ENCODE measurements at places on chromosomes 13 and 19. TPM values are rescaled to one million over a fixed set of nuclear protein-coding genes. Genes with fewer than 3 reads are reported as not detected.

The FGF9 gene
- 10.9 TPM for polyA plus RNA-seq

The ERVV-1 gene
- polyA plus RNA-seq: not detected

- no peak for DNase-seq
Observed at GRCh38 chr19:7115721-7116120, 46.2 kb downstream of the ZNF557 start.

DNA sequence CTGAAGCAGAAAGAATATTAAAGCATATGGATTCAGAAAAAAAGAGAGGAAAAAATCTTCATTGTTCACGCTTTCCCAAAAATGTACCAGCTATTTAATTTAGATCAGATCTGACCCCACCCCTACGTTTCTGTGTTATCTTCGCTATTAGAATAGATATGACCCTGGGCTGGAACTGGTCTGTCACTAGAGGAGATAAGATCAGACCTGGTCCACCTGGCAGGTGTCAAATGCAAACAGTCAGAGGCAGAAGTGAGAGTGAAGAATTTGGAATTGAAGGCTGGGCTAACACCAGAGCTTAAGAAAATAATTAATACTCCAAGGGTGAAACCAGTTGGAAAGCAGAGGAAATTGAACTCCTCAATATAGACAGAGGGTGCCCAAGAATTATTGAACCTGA, 30.0 kb upstream of the MBNL2 start:
- no peak for DNase-seq

DNA sequence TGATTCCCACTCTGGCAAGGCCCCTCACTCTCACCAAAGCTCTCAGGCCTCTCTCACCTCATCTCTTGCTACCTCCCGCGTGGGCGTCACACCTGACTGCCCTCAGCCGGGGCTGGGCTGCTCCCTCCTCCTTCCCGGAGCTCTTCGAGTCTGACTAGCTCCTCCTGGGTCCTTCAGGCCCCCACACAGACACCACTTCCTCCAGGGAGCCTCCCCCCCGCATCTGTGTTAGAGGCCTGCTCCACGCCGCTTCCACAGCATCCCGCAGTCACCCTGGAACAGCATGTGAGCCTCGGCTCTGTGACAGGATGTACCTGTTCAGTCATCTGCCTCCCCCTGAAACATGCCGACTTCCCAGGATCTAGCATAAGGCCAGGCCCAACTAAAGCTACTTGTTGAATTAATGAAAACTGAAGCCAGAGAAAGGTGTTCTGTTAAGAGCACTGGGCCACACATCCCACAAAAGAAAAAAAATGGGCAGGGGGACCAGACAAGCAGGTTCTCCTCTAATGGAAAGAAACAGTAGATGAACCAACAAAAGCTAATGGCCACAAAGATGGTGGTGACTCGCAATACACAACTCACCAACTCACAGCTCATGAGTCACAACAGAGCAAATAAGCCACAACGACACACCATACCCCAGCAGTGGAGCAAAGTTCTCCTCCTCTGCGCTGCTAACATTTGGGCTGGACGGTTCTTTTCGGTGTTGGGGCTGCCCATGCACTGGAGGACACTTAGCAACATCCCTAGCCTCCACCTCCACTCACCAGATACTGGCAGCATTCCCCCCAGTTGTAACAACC, 3.0 kb downstream of the PPP6R1 start:
- no peak for DNase-seq

DNA sequence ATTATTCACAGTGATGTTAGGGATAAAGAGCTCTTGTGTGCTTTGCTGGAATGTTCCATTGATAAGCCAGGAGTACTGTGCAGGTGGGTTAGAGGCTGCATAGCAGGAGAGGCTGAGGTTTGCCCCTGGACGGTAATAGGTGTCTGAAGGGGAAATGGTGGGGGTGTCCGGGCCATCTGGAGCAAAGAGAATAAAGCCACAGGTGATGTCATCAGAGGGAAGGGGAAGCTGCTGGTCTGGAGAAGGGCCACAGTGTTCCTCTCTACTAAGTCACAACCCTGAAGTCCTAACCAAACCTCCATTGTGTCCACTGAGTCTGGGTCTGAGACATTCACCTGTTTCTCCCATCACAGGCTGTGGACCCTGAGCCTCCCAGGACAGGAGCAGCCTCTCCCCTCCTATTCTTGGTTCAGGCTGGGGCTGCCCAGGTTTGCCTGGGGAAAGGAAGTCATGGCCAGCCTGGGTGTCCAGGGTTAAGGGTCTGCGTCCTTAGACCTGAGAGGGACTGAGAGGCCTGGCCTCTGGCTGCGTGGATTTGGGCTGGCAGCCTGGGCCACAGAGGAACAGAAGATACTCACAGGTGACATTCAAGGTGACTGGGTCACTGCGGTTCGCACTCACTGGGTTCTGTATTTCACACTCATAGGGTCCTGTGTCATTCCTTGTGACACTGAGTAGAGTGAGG, 6.8 kb downstream of the CEACAM1 start:
- DNase-seq: no peak

DNA sequence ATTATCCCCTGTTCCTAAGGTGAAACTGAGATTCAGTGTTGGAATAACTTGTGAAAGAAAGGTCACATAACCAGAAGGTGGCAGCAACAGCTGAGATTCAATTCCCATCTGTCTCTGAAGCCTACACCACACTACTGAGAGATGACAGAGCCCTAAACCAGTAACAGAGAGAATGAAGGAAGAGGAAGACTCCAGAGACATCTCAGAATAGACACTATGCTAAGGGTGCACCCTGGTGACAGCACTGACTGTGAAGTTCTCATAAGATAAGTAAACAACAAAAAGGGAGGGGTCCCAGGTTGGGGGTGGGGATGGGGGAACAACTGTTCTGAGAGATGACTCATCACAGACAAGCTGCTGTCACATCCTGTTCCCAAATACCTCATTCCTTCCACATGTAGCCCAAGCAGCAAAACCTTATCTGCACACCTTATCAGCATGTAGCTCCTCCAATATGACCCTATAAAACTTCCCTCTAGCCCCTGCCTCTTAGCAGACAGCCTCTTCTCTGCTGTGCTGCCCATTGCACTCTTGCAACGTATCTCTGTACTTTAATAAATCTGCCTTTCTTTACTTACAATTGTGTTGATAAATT, 46.5 kb downstream of the UTP14C start:
- DNase-seq: no peak

- no peak for DNase-seq
Observed at GRCh38 chr13:43223216-43223615, 199.8 kb downstream of the DNAJC15 start.

GRCh38 chr19:41194157-41194552, 1.1 kb downstream of the CYP2S1 start:
- no peak for DNase-seq

GRCh38 chr19:45502111-45502510, 3.9 kb downstream of the PPM1N start:
- DNase-seq: no peak

DNA sequence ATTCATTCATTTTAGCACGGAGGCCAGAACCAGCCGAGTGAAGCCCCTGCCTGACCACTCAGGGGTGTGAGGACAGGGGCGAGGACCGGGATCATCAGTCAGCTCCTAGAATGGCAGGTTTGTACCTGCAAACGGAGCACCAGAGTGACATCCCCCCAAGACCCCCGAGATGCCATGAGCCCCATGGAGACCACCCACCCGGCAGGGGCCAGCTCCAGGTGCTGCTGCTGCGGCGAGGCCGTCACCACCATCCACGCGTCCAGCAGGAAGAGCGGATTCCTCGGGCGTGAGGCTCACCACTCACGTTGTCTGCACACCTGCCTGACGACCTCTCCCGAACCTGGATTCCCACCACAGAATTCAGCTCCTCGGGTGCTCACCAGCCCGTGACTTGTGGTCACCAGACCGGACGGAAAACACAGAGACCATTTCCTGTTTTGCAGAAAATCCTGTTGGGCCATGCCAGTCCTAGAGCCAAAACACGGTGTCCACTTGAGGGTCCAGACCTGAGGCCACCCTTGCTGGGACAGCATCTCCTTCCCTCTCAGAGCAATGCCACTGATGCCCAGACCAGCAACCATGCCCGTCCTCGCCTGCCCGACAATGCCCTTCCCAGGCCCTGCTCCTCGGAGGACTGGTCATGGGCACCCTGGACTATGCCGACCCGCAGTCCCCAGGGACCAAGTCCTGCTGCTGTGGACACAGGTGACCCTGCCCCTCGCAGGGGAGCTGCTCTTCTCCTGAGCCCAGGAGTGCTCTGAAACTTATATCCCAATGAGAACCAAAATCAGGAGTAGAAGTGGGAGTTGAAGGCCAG, 74.2 kb downstream of the RASA3 start:
- DNase-seq: no peak

Data from forelimb muscle (tissue), 1 donor.